A673 (cell line): ENCODE measurements at places on chromosomes 3 and 15.

GRCh38 chr3:157387708-157388435, 48.8 kb upstream of the PTX3 start:
- no peak for DNase-seq

GRCh38 chr3:89572261-89572660, 464.8 kb downstream of the EPHA3 start:
- no peak for DNase-seq

DNA sequence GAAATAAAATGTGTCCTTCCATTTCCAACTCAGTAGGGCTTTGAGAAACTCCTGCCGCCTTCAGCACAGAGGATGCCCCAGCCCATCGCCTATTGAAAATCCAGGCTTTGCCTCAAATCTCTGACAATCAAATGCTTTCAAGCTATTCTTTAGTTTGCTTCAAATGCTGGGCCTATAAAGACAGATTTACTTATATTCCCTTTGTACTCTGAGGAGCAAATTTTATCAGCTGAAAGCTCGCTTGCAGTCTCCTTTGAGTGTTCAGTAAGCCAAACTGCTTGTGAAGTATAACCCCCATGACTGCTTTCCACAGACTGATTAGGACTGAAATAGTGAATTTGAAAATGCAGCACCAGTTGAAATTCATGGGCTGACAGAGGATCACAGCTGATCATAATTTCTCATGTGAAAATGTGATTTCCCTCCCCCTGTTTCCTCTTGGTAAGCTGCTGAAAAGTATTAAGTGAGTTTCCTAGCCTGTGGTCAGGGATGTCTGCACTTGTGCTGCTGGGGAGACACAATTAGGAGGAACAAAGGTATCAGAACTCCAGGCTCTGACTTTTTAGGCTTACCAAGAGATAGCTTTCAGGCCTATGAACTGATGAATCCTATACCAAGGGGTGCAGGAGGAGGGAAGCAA, 563.4 kb upstream of the TGFBR2 start:
- peak; percentile 58 for DNase-seq

DNA sequence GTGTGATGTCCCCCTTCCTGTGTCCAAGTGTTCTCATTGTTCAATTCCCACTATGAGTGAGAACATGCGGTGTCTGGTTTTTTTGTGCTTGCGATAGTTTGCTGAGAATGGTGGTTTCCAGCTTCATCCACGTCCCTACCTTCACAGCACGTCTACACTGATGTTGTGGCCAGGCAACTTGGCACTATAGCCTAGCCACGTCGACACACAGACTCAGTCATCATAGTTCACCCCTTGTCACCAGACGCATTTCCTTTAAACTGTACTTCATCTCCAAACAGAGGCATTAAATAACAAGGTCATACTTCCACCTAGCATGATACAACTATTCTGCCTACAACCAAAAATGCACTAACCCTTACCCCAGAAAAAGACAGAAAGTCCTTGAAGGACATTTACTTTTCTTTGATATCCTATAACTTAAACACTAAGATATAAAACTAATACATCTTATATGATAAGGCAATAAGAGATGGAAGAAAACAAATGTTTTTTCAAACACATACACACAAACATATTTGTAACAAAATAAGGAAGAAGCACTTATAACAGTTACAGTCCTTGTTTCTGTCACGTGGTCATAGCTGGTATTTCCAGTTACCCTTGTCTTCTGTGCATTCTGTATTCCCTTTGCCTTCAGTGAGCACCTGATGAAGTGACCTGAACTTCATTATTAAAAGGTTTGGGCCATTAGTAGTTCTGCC, 121.4 kb downstream of the KLF13 start:
- DNase-seq = no peak
